ENCODE measurements at places on chromosomes 5 and 9. TPM values are rescaled to one million over a fixed set of nuclear protein-coding genes. Genes with fewer than 3 reads are reported as not detected.

- no peak overlapping the region for H3K27ac ChIP-seq
- H3K4me3 ChIP-seq: no peak overlapping the region
- no peak for DNase-seq
- H3K27me3 ChIP-seq: no peaks in the 10 kb centered on the region
- no peaks in the 10 kb centered on the region for H3K4me1 ChIP-seq
- no peaks in the 10 kb centered on the region for H3K36me3 ChIP-seq
Measured at GRCh38 chr9:81292056-81292805, 397.1 kb downstream of the TLE1 start.

GRCh38 chr9:37745970-37746369, 7.6 kb upstream of the TRMT10B start:
- H3K27me3 ChIP-seq: no peaks in the 10 kb centered on the region
- H3K27ac ChIP-seq: no peak overlapping the region
- no peak for DNase-seq
- no peaks in the 10 kb centered on the region for H3K4me1 ChIP-seq
- H3K36me3 ChIP-seq: no peaks in the 10 kb centered on the region
- H3K4me3 ChIP-seq: no peak overlapping the region

DNA sequence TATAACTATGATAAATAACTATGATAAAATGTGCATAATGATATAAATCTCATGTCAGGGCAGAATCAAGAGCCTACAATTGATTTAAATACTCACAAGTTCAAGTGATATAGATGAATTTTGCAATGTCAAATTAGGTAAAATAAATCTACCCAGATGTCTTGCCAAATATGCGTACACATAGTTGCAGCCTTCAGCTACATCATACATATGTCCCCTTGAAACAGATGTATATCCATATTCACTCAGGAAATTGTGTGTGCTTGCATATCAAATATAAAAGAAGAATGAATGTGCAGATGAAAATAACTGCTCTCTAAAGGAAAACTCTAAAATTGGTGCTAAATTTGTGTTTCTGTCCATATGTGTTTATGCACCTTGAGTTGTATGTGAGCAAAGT, 130.7 kb downstream of the CDH12 start:
- no peaks in the 10 kb centered on the region for H3K27me3 ChIP-seq
- no peaks in the 10 kb centered on the region for H3K36me3 ChIP-seq
- no peaks in the 10 kb centered on the region for H3K4me1 ChIP-seq
- H3K27ac ChIP-seq: no peak overlapping the region

- no peaks in the 10 kb centered on the region for H3K27me3 ChIP-seq
- no peak for DNase-seq
- no peak overlapping the region for H3K4me3 ChIP-seq
- no peak overlapping the region for H3K27ac ChIP-seq
- peaks cover 34% of the 10 kb centered on the region for H3K4me1 ChIP-seq
- H3K36me3 ChIP-seq: no peaks in the 10 kb centered on the region
Measured at GRCh38 chr5:39195198-39195826, 24.1 kb downstream of the FYB1 start.

DNA sequence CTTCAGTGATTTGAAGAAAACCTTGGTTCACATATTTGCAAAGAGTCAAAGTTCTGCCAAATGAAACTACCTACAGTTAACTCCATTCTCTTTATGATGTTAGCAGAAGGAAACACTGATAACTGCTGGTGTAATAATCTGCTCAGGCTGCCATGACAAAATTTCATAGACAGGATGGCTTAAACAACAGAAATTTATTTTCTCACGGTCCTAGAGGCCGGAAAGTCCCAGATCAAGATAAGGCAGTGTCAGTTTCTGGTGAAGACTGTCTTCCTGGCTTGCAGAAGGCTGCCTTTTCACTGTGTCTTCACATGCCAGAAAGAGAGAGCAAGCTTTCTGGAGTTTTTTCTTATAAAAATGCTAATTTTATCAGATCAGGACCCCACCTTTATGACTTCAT, 102.4 kb upstream of the PARP8 start:
- H3K4me1 ChIP-seq: no peaks in the 10 kb centered on the region
- no peak overlapping the region for H3K4me3 ChIP-seq
- no peak overlapping the region for H3K27ac ChIP-seq
- no peaks in the 10 kb centered on the region for H3K27me3 ChIP-seq
- no peaks in the 10 kb centered on the region for H3K36me3 ChIP-seq

Gene SHISAL2B
- not detected for polyA plus RNA-seq

Gene IL7R
- polyA plus RNA-seq: 2.3 TPM

DNA sequence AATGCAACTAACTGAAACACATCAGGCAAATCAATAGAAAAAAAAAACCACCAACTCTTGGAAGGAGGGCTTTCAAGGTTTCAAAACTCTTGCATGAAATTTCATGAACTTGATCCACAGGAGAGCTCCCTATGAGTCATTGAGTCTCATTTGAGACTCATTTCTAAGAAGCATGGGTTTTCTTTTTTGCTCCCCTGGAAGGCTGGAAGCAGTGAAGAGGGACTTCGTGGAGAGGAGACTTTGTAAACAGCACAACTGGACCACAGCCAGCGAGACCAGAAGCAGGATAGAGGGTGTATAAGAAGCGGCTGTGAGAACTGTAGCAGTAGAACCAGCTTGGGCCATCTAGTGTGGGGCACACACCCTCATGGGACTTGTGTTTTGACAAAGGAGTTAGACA, 41.2 kb upstream of the RAPGEF1 start:
- H3K27me3 ChIP-seq: peaks cover 47% of the 10 kb centered on the region
- no peak overlapping the region for H3K4me3 ChIP-seq
- H3K36me3 ChIP-seq: no peaks in the 10 kb centered on the region
- no peaks in the 10 kb centered on the region for H3K4me1 ChIP-seq

Gene INSYN2B
- 0.19 TPM for polyA plus RNA-seq

Gene REEP5
- 45.0 TPM for polyA plus RNA-seq

DNA sequence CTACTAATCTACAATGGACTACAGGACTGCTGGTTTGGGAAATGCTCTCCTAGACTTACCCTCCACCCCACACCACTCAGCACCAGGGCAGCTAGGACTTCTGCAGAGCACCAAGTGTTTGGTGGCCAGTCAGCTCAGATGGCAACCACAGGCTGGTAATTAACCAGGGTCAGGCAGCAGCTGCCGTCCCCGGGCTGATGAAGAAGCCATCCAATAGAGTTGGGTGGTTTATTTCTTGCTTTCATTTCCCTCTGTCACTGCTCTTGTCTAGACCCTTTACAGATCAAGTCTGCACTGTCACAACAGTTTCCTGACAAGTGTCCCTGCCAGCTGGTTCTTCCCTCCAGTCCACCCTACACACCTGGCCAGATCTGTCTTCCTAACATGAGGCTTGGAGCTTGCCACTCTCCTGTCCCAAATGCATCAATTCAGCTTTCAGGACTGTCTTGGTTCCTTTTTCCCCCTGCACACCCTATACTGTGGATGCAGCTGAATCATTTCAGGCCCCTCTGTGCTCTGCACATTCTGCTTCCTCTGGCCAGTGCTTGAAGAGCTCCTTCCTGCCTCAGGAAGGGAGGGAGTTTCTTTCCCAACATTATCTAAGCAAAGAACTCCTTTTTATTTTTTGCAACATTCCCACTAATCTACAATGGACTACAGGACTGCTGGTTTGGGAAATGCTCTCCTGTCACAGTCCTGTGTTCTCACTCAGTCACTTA, 30.2 kb upstream of the HSPA9 start:
- H3K4me1 ChIP-seq: peaks cover 10% of the 10 kb centered on the region
- H3K36me3 ChIP-seq: no peaks in the 10 kb centered on the region
- no peak overlapping the region for H3K27ac ChIP-seq

Gene SLC23A1
- not detected for polyA plus RNA-seq

Gene GABRP
- polyA plus RNA-seq: 1.2 TPM

GRCh38 chr5:134507452-134507851, 18.0 kb upstream of the JADE2 start:
- no peak overlapping the region for H3K4me3 ChIP-seq
- H3K36me3 ChIP-seq: no peaks in the 10 kb centered on the region
- peaks cover 52% of the 10 kb centered on the region for H3K4me1 ChIP-seq
- peak overlapping the region; percentile 83 for H3K27ac ChIP-seq
- no peaks in the 10 kb centered on the region for H3K27me3 ChIP-seq

- DNase-seq: no peak
- no peak overlapping the region for H3K27ac ChIP-seq
- peak overlapping the region; percentile 19 for H3K4me3 ChIP-seq
- H3K27me3 ChIP-seq: no peaks in the 10 kb centered on the region
Measured at GRCh38 chr5:58760222-58760621, 177.3 kb downstream of the RAB3C start.

DNA sequence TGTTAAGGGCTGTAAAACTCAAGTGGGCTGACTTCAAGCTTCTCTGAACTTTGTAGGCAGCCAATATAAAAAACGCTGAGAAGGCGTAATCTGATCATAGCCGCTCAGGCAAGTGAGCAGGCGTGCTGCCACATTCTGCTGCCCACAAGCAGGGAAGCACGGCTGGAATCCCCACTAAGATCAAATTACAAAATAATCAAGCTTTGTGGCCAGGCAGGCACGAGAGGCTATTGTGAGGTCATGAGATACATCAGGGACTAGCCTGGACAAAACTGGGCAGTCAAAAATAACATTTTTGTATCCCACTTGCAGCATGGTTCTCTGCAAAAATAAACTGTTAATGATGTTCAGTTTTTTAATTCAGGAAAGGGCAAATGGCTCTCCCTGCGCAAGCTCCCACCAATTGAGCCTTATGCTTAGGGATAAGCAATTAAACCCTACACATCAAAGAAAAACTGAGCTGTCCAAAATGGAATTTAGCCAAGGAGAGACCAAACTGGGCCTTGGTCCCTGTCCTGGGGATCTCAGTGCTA, 64.0 kb downstream of the POU5F2 start:
- H3K4me3 ChIP-seq: no peak overlapping the region
- peaks cover 42% of the 10 kb centered on the region for H3K4me1 ChIP-seq
- DNase-seq: peak; percentile 70
- no peaks in the 10 kb centered on the region for H3K36me3 ChIP-seq

DNA sequence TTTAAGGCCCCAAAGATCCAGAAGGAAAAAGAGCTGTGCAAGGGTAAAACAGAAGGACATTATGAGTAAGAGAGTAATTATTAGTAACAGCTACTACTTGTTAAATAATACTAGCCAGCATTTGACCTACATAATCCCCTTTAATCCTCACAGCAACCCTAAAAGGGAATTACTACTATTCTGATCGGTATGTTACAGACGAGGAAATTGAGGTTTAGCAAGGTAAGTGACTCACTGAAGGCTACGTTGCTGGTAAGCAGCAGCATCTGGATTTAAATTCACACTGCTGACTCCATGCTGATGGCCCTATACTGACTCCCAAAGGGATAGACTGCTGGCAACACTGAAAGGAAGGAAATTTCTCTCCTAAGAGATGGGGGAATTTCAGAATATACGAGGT, 3.7 kb upstream of the FSD1L start:
- H3K4me1 ChIP-seq: peaks cover 5% of the 10 kb centered on the region
- no peak overlapping the region for H3K27ac ChIP-seq
- H3K27me3 ChIP-seq: no peaks in the 10 kb centered on the region
- DNase-seq: no peak

DNA sequence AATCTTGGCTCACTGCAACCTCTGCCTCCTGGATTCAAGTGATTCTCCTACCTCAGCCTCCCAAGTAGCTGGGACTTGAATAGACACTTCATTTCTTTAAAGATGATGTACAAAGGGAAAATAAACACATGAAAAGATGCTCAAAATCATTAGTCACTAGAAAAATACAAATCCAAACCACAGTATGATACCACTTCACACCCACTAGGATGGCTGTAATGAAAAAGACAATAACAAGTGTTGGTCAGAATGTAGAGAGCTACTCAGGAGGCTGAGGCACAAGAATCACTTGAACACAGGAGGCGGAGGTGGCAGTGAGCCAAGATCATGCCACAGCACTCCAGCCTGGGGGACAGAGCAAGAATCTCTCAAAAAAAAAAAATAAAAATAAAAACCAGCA, 13.0 kb downstream of the F2RL2 start:
- H3K27me3 ChIP-seq: no peaks in the 10 kb centered on the region
- H3K36me3 ChIP-seq: peaks cover 38% of the 10 kb centered on the region
- no peak for DNase-seq
- no peak overlapping the region for H3K4me3 ChIP-seq
- H3K27ac ChIP-seq: no peak overlapping the region

Gene SREK1IP1
- 28.2 TPM for polyA plus RNA-seq

Gene BRINP1
- 0.06 TPM for polyA plus RNA-seq

Gene GDF9
- polyA plus RNA-seq: 0.25 TPM

GRCh38 chr5:177271113-177271512, 32.4 kb downstream of the RAB24 start:
- no peak overlapping the region for H3K4me3 ChIP-seq
- peaks cover 32% of the 10 kb centered on the region for H3K4me1 ChIP-seq
- peaks cover 96% of the 10 kb centered on the region for H3K36me3 ChIP-seq
- no peaks in the 10 kb centered on the region for H3K27me3 ChIP-seq
- no peak overlapping the region for H3K27ac ChIP-seq
- DNase-seq: no peak

GRCh38 chr9:131146186-131146585, 20.8 kb downstream of the NUP214 start:
- no peak overlapping the region for H3K4me3 ChIP-seq
- H3K27me3 ChIP-seq: no peaks in the 10 kb centered on the region
- DNase-seq: no peak
- no peaks in the 10 kb centered on the region for H3K4me1 ChIP-seq

DNA sequence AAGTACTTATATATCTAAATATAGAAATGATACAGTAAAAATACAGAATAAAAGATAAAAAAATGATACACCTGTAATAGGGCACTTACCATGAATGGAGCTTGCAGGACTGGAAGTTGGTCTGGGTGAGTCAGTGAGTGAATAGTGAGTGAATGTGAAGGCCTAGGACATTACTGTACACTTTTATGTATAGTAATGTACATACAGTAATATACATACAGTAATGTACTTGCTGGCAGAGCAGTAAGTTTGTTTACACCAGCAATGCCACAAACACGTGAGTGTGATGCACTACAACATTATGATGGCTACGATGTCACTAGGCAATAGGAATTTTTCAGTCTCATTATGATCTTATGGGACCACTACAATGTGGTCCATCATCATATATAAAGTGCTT, 34.2 kb downstream of the SUSD1 start:
- no peak overlapping the region for H3K4me3 ChIP-seq
- H3K36me3 ChIP-seq: peaks cover 11% of the 10 kb centered on the region
- no peaks in the 10 kb centered on the region for H3K27me3 ChIP-seq

DNA sequence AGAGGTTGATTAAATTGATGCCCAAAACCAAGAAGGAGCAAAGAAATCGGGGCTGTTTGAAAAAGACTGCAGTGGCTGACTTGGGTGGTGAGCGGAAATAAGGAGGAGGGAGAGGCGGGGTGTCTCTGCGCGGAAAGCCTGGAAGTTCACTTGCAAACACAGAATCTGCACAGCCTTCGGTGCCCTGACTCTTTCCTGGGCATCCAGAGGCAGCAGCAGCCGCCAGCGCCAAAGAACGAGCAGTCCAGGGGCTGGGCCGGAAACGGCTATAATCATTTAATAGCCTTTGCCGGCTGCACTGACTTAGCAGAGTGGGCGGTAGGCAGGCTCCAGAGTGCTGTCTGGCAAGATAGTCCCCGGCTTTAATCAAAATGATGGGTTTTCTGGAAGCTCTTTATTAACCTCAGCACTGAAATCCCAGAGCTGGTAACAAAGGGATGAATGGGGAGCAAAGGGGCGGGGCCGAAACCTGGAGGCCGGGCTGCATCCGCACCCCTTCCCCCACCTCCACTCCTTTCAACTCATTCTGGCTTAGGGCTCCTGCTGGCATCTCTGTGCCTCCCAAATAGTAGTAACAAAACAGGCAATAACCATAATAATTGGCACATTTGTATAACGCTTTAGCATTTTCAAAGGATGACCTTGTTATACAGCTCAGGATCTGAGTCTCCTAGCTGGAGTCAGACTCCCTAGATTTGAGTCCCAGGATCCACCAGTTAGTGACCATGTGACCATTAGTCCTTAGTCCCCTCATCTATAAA, 35.7 kb downstream of the PCDHAC2 start:
- DNase-seq: peak; percentile 69
- peak overlapping the region; percentile 28 for H3K4me3 ChIP-seq
- H3K27me3 ChIP-seq: no peaks in the 10 kb centered on the region
- H3K36me3 ChIP-seq: no peaks in the 10 kb centered on the region
- peaks cover 12% of the 10 kb centered on the region for H3K4me1 ChIP-seq

Data from stomach (tissue), 19 donors.